ENCODE measurements at places on chromosomes 1 and 21. TPM values are rescaled to one million over a fixed set of nuclear protein-coding genes. Genes with fewer than 3 reads are reported as not detected.

The UTS2 gene
- total RNA-seq = not detected

The JAM2 gene
- total RNA-seq = 10.2 TPM

The S100A2 gene
- total RNA-seq = 1.1 TPM

The CFAP74 gene
- total RNA-seq = not detected

The ADAMTS4 gene
- 171 TPM for total RNA-seq

The GIPC2 gene
- 3.2 TPM for total RNA-seq

The OR2T33 gene
- total RNA-seq = not detected

DNA sequence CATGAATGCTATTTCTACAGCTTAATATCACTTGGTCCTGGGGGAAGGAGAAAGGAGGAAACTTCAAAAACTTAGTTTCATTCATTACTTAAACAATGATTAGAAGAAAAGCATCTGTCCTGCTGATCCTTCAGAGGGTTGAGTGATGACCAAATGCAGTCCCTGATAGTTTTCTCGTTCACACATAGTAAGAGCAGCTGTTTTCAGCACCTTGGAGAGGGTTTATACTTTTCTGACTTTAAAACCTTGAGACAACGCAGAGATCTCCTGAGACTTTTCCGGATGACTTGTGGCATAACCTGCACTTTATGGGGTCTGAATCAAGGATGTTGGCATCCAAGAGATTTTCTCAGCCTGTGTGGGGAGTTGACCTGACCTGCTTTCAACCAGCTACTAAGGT is 94.0 kb upstream of the KCND3 start:
- H3K4me3 ChIP-seq = no peak overlapping the region
- no peaks in the 10 kb centered on the region for H3K27me3 ChIP-seq
- H3K27ac ChIP-seq = no peak overlapping the region
- DNase-seq = no peak
- no peaks in the 10 kb centered on the region for H3K4me1 ChIP-seq
- H3K36me3 ChIP-seq = no peaks in the 10 kb centered on the region

- H3K27me3 ChIP-seq = no peaks in the 10 kb centered on the region
- peaks cover 56% of the 10 kb centered on the region for H3K4me1 ChIP-seq
- H3K36me3 ChIP-seq = no peaks in the 10 kb centered on the region
- H3K4me3 ChIP-seq = no peak overlapping the region
These were observed 52.7 kb downstream of the UBE2T start for GRCh38 chr1:202289009-202289408.

- no peak overlapping the region for H3K4me3 ChIP-seq
- H3K4me1 ChIP-seq = no peaks in the 10 kb centered on the region
- H3K36me3 ChIP-seq = no peaks in the 10 kb centered on the region
- no peak for DNase-seq
- H3K27ac ChIP-seq = no peak overlapping the region
- H3K27me3 ChIP-seq = no peaks in the 10 kb centered on the region
These were observed 486.2 kb upstream of the VAMP3 start for GRCh38 chr1:7284839-7285435.

GRCh38 chr1:228082918-228083870 is 686 bp downstream of the ARF1 start:
- no peak for DNase-seq
- no peaks in the 10 kb centered on the region for H3K36me3 ChIP-seq
- H3K4me1 ChIP-seq = peaks cover 44% of the 10 kb centered on the region
- H3K27me3 ChIP-seq = no peaks in the 10 kb centered on the region
- H3K27ac ChIP-seq = peak overlapping the region; percentile 99
- peak overlapping the region; percentile 99 for H3K4me3 ChIP-seq

DNA sequence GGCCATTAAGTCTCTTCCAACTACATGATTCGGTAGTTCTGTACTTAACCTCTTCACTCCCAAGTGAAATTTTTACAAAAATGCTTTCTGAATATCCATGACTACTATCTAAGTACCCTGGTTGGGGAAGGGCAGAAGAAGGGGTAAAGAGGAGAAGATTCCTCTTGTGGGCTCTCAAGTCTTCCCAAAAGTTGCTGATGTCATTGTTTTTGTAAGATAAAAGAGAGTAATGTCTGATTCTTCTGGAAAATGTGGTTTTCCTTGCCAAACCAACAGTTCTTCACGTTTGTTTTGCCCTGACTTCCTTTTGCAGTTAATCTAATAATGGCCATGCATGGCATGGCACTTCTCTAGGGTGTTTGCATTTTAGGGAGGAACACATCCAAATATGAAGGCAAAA is 34.7 kb upstream of the AK4 start:
- H3K27ac ChIP-seq = no peak overlapping the region
- H3K27me3 ChIP-seq = no peaks in the 10 kb centered on the region
- peaks cover 18% of the 10 kb centered on the region for H3K4me1 ChIP-seq
- no peak for DNase-seq

- H3K36me3 ChIP-seq = no peaks in the 10 kb centered on the region
- no peaks in the 10 kb centered on the region for H3K4me1 ChIP-seq
- H3K27me3 ChIP-seq = no peaks in the 10 kb centered on the region
- no peak overlapping the region for H3K27ac ChIP-seq
- DNase-seq = no peak
These were observed 96.1 kb upstream of the ZC3H11B start for GRCh38 chr1:219708919-219709543.

GRCh38 chr1:70997793-70998192 is 49.8 kb downstream of the PTGER3 start:
- no peak overlapping the region for H3K27ac ChIP-seq
- peaks cover 9% of the 10 kb centered on the region for H3K4me1 ChIP-seq
- no peak overlapping the region for H3K4me3 ChIP-seq
- no peak for DNase-seq
- no peaks in the 10 kb centered on the region for H3K36me3 ChIP-seq
- no peaks in the 10 kb centered on the region for H3K27me3 ChIP-seq

DNA sequence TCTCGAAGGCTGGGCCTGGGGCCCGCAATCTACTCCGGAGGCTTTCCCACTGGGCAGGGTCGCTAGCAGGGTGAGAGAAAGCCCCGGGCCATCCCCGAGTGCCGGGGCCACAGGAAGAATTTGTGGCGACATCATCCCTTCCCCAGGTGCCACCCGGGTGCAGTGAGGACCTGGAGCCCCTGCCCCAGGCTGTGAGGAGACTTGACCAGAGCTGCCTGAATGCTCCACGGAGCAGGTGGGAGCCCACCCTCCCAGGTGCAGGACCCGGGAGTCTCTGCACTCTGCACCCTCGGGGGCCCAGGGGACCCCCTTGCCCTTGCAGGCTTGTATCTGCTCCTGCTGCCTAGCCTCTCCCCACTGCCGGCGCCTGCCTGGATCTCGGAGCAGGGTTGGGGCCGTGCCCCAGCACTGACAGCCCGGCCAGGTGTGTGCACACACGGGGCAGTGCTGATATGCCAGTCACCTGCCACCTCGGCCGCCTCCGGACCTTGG is 67.5 kb upstream of the RGS7 start:
- H3K36me3 ChIP-seq = no peaks in the 10 kb centered on the region
- no peak for DNase-seq
- H3K4me1 ChIP-seq = no peaks in the 10 kb centered on the region
- no peak overlapping the region for H3K27ac ChIP-seq

DNA sequence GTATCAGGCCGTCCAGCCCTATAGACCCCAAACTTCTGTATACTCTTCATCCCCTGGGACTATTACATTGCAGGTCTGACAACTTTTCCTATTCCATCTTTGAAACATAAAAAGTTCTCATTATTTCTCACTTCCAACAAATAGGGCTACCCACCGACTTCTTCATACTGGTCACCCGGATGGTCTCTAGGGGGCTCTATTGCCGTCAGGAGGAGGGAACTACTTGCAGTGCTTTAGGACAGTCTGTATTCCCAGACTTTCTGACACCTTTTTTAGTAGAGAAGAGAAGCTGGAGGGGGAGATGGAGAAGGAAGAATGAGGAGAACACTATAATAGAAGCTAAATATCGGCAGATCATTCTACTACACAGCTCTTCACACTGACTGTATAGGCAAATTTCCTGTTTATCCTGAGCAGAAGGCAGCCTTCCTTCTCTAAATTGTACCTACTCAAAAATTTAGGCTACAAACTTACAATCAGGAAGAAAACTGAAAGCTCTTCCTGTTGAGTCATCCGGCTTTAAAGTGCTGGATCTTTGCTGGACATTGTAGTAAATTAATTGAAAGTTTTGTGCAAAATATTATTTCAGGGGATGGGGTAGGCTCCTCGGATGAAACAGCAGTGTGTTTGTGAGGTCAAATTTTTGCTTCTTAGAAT is 54.6 kb downstream of the CDC7 start:
- no peaks in the 10 kb centered on the region for H3K36me3 ChIP-seq
- H3K27ac ChIP-seq = no peak overlapping the region
- H3K27me3 ChIP-seq = no peaks in the 10 kb centered on the region
- no peak for DNase-seq
- peaks cover 15% of the 10 kb centered on the region for H3K4me1 ChIP-seq

GRCh38 chr1:201933840-201934430 is 12.4 kb downstream of the LMOD1 start:
- peaks cover 94% of the 10 kb centered on the region for H3K4me1 ChIP-seq
- no peak for DNase-seq
- peak overlapping the region; percentile 25 for H3K4me3 ChIP-seq
- H3K27ac ChIP-seq = peak overlapping the region; percentile 24
- no peaks in the 10 kb centered on the region for H3K27me3 ChIP-seq
- H3K36me3 ChIP-seq = peaks cover 48% of the 10 kb centered on the region

- no peak overlapping the region for H3K27ac ChIP-seq
- no peak for DNase-seq
- peaks cover 18% of the 10 kb centered on the region for H3K4me1 ChIP-seq
- H3K36me3 ChIP-seq = no peaks in the 10 kb centered on the region
- H3K4me3 ChIP-seq = no peak overlapping the region
These were observed 50.9 kb downstream of the SLC44A3 start for GRCh38 chr1:94871031-94871430.

DNA sequence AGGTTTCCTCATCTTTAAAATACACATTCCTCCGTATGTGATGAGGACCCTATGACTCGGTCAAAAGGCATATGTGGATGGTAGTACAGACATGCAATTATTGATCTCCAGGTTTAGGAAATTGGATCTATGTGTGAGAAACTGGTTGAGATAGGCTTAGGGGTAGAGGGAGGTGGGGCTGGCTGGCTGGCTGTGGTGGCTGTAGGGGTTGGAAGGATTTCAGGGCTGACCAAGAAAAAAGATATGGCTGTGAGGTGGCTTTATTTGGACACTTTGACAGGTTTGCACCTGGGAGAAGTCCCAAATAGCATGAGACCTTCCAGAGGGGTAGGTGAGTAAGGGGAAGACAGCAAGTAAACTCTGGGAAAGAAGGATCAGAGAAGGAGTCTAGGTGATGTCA is 39.6 kb upstream of the ADAM30 start:
- H3K4me1 ChIP-seq = no peaks in the 10 kb centered on the region
- no peak overlapping the region for H3K4me3 ChIP-seq
- H3K27ac ChIP-seq = no peak overlapping the region
- peaks cover 70% of the 10 kb centered on the region for H3K36me3 ChIP-seq
- no peak for DNase-seq

DNA sequence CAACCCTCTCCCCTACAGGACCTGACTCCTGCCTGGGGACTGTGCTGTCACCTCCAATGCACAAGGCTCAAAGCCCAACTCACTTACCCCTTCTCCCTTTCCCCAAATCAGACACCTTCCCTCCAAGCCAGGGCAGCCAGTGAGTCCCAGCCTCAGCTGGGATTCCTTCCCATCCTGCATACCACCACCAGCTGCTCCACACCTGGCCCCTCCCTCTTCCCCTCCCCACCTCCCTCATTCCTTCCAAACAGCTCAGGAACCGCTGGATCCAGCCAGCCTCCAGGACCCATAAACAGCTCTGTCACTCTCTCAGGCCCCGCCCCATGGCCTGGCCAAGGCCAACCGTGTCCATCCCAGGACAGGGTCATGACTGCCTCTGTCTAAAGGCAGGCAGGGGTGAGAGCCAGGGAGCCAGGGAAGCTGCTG is 41.4 kb downstream of the ACOT7 start:
- no peak for DNase-seq
- H3K4me3 ChIP-seq = no peak overlapping the region
- H3K27me3 ChIP-seq = no peaks in the 10 kb centered on the region
- no peak overlapping the region for H3K27ac ChIP-seq
- H3K4me1 ChIP-seq = peaks cover 20% of the 10 kb centered on the region
- H3K36me3 ChIP-seq = no peaks in the 10 kb centered on the region

GRCh38 chr1:205232127-205232820 is 4.5 kb downstream of the TMCC2 start:
- no peak overlapping the region for H3K27ac ChIP-seq
- H3K4me3 ChIP-seq = no peak overlapping the region
- H3K36me3 ChIP-seq = no peaks in the 10 kb centered on the region
- peaks cover 40% of the 10 kb centered on the region for H3K4me1 ChIP-seq
- no peaks in the 10 kb centered on the region for H3K27me3 ChIP-seq
- no peak for DNase-seq

DNA sequence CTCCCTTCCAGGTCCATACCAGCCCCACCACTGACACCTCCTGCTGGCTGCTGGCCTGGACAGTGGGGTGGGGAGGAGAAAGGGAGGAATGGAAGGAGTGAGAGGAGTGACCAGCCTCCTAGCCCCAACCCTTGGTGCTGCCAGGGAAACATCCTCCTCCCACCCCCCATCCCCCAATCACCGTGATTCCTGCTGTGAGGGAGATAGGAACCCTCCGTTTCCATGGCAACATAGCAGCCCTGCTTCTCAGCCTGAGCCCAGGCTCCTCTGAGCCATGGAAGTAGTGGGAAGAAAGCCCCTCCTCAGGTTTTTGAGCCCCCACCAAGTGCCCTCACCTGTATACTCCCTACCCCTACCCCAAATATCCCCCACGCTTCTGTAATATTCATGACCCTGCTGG is 44.4 kb upstream of the SCMH1 start:
- no peak overlapping the region for H3K27ac ChIP-seq
- no peak for DNase-seq
- H3K4me1 ChIP-seq = no peaks in the 10 kb centered on the region
- H3K36me3 ChIP-seq = no peaks in the 10 kb centered on the region

All from thoracic aorta (tissue), 2 donors.